ENCODE measurements at places on chromosomes 4 and X.

DNA sequence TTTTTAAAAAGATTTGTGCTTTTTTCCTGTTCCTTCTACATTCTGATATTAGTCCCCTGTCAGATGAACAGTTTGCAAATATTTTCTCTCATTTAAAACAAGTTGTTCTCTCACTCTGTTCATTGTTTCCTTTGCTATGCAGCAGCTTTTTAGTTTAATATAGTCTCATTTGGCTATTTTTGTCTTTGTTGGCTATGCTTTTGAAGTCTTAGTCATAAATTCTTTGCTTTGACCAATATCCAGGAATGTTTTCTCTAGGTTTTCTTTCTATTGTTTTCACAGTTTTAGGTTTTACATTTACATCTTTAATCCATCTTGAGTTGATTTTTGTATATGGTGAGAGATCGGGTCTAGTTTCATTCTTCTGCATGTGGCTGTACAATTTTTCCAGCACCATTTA lies 136.8 kb downstream of the TET2 start:
- no peak for DNase-seq

DNA sequence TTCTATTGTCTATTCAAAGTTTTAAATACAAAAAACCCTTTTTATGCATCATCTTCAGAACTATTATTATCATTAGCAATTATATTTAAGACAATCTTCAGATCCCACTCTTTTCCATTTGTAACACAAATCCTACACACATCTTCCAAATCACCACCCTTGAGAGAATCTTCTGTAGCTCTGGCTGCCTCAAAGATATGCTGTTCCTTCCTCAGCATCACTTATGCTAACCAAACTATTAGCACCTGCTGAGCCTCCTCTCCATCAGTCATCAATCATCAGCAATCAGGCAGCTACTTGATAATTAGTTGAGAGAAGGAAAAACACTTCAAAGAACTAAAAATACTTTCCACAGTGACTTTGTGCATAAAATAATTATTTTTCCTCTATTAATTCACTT lies 1082.2 kb downstream of the C4orf33 start:
- DNase-seq: no peak

- no peak for DNase-seq
Observed at GRCh38 chr4:15794426-15794825, 16.3 kb downstream of the CD38 start.

GRCh38 chrX:15483891-15484290 lies 9.2 kb downstream of the PIR start:
- DNase-seq: no peak

GRCh38 chr4:142698552-142698951 lies 147.5 kb downstream of the INPP4B start:
- no peak for DNase-seq

- no peak for DNase-seq
Observed at GRCh38 chrX:66163447-66163846, 600 bp upstream of the HEPH start.

DNA sequence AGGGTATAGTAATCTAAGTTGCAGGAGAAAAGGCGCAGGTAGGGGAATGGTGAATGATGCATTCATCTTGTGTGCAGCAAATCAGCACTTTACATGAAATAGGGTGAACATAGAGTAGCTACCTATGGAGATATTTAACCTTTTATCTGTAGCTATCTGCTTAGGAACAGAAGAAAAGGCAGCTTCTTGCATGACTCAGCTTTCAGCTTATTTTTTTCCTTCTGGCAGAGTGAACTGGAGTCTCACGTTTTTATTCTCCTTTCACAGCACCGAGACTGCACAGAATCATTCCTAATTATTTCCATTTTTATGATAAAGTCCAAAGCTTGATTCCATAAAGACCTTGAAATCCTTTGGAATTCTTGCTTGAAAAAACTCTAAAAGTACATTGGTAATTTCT lies 4.8 kb upstream of the SCOC start:
- DNase-seq: no peak

DNA sequence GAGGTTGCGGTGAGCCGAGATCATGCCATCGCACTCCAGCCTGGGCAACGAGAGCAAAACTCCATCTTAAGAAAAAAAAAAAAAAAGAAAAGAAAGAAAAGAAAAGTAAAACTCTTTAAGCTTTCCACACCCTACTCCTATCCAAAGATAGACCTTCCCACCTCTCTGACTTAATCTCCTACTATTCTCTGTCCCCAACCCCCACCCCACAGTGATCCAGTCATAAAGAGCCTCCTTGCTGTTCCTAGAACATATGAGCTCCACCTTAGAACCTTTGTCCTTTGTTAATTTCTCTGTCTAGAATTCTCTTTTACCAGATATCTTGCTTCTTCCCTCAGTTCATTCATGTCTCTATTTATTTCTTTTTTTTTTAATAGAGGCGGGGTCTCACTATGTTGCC lies 30.1 kb upstream of the MSN start:
- no peak for DNase-seq

- DNase-seq: no peak
Observed at GRCh38 chr4:76716020-76716419, 181.9 kb downstream of the SOWAHB start.

DNA sequence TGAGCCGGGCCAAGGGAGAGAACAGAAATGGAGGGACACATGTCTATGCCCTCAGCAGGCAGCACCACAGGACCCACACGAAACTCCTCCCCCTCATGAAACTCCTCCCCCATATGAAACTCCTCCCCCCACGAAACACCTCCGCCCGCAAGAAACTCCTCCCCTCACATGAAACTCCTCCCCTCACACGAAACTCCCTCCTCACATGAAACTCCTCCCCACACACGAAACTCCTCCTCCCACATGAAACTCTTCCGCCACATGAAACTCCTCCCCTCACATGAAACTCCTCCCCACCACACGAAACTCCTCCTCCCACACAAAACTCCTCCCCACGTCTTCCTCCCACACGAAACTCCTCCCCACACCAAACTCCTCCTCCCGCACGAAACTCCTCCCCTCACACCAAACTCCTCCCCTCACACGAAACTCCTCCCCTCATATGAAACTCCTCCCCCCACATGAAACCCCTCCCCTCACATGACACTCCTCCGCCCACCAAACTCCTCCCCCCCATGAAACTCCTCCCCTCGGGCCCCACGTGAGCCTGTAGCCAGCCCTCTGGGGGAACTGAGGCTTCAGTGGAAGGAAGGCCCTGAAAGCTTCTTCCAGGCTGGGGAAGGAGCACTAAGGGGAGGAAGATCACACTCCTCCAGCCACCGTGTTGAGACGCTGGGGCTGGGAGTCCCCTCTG lies 15.2 kb downstream of the ADRA2C start:
- no peak for DNase-seq

DNA sequence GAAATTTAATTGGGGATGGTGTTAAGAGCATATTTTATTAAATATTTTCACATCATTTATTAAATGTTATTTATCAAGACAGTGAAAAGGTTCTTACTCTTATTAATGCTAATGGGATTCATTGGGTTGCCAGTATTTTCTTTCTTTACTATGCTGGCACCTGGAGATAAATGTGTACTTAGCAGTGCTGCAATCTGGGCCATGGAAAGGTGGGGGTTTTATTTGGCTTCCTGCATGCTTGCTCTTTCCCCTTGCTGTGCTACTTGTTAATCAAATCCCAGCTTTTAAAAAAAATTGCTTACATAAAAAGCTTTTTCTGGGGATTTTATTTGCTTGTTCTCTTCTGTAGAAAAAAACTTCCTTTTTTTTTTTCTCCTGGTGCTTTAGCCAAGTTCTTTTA lies 48.3 kb downstream of the ZAR1 start:
- no peak for DNase-seq

DNA sequence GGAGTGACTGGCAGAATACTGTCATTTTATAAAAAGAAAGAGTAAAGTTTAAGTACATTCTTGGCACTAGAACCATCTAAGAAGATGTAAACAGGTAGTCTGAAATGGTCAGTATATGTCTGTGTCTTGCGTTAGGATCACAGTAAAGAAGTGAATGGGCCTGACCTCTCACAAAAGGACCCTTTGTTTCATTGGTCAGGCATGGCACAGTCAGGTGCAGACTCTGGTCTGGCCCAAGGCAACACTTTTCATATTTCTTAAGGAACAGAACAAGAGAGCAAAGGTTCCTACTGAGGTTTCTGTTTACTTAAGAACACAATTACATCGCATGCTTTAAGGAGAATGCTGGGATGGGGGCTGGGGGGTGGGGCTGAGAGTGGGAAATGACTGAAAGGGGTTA lies 48.1 kb downstream of the RPGR start:
- no peak for DNase-seq

- DNase-seq: no peak
Observed at GRCh38 chr4:11287055-11287454, 141.6 kb downstream of the HS3ST1 start.

GRCh38 chr4:3523628-3524221 lies 8.5 kb downstream of the LRPAP1 start:
- DNase-seq: no peak

GRCh38 chr4:7411896-7412553 lies 22.7 kb downstream of the PSAPL1 start:
- DNase-seq: no peak
